Mammary epithelial cell (primary cell): ENCODE measurements at places on chromosomes 2 and 18.
A peak's percentile ranks its signal among the peaks of the same experiment; 100 is the strongest.

DNA sequence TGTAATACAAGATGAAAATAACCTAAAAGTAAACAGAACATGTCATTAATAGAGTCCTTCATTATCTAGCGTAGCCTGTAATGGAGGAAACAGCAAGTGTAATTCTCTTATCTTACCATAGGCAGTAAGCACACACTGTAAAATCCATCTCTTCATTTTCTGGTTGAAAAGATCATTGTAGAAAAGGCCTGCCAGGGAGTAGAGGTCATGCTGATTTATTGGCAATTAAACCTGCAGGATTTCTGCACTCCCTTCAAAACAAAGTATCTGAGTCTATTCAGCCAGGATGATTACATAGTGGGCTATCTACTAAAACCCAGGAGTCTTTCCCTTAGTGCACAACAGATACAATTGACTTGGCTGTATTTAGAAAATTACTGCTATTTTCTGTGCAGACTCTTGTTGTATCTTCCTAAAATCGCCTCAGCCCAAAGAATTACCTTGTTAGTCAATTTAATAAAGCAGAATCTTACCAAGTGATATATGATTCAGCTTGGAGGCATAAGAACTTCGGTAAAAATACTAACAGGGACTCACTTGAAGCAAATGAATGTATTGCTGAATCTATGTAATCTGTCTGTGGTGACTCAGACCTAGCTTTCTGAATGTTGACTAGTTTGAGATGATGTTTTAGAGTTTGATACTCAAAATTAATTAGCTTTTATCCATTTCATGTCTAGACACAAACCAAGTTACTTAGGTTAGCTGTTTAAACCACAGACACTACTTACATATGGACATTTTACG is 250.4 kb upstream of the STON1 start:
- peak; percentile 15 for DNase-seq

DNA sequence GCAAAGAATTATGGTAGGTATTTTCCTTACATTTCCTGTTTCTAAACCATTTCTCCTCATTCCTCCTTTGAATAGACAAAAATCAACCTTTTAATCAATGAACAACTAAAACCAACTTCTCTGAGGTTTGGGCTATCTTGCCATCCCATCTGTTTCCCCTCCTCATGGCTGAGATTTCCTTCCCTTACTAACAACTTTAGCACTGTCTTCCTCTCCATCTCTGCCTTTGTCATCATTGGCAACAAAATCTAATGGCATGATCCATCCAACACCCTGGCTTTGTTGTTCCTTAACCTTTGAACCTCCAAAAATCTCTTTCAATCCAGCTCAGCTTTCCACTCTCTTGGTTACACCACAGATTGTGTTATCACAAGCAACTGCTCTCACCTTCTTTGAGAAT is 95.3 kb upstream of the FAM136A start:
- DNase-seq = no peak

DNA sequence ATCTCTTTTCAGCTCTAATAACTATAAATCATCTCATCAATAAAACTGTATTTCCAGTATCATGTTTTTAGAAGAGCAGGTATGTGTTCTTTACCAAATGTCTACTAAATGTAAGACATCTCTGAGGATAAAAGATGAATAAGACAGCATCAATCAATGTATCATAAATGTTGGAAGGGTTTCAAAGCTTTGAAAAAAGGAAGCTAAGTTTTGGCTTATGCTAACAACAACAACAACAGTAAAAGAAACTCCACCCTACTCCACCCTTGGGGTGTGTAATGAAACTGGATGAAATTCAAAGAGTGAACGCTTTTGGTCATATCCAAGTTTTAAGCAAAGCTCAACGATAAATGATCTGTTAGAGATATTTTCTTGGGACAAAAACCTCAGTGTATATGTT is 17.1 kb downstream of the PRKD3 start:
- DNase-seq = no peak

DNA sequence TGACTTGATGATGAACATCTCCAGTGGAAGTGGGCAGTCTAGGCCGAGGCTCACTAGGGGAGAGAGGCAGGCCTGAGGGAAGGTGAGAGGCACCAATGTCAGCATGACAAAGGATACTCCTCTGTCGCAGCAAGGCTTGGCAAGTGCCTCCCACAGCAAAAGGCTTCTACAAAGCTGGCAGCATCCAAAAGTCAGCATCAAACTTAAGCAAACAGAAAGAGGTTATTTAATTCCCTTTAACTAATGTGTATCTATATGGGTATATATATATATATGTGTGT is 41.6 kb downstream of the NIFK start:
- no peak for DNase-seq
